ENCODE measurements at places on chromosomes 16 and 17. TPM values are rescaled to one million over a fixed set of nuclear protein-coding genes. Genes with fewer than 3 reads are reported as not detected.
A peak's percentile ranks its signal among the peaks of the same experiment; 100 is the strongest.

SMIM36 gene
- not detected for total RNA-seq

ABCA8 gene
- total RNA-seq, result 7.8 TPM

CACNG5 gene
- not detected for total RNA-seq

DNA sequence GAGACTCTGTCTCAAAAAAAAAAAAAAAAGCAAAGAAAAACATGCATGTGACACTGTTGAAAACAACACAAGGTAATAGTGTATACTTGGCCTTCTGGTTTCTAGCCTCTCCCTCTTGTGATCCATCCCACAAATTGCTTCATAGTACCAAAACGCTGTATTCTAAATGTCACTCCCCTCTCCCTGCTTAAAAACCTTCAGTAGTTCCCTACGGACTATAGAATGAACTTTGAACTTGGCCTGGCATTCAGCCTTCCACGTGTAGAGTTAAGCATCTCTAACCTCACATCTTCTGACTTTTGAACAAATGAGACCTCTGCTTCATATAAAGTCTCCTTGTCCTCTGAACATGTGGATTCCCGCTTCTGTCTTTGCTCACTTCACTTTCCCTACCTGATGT is 5.1 kb downstream of the ZNF821 start:
- no peaks in the 10 kb centered on the region for H3K36me3 ChIP-seq
- DNase-seq, result no peak
- H3K4me3 ChIP-seq, result no peak overlapping the region
- no peak overlapping the region for H3K27ac ChIP-seq
- no peaks in the 10 kb centered on the region for H3K27me3 ChIP-seq

GINS2 gene
- total RNA-seq, result 6.2 TPM

DNA sequence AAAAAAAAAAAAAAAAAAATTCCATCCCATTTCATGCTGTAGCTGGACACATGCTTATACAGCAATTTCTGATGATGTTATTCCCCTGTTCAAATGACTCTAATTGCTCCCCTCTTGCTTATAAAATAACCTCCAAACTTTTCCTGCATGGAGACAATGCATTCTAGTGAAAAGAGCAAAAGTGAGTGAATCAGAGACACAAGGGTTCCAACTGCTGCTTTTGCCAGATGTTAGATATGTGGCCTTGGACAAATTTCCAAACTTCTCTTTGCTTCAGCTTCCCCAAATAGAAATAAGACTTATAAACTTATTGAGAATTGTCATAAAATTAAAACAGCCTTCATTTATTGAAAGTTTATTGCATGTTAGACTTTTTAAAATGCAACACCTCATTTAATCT is 65.0 kb upstream of the AXIN2 start:
- H3K27me3 ChIP-seq, result no peaks in the 10 kb centered on the region
- no peak overlapping the region for H3K4me3 ChIP-seq
- peaks cover 6% of the 10 kb centered on the region for H3K4me1 ChIP-seq
- no peak for DNase-seq

SOST gene
- total RNA-seq, result not detected

DNA sequence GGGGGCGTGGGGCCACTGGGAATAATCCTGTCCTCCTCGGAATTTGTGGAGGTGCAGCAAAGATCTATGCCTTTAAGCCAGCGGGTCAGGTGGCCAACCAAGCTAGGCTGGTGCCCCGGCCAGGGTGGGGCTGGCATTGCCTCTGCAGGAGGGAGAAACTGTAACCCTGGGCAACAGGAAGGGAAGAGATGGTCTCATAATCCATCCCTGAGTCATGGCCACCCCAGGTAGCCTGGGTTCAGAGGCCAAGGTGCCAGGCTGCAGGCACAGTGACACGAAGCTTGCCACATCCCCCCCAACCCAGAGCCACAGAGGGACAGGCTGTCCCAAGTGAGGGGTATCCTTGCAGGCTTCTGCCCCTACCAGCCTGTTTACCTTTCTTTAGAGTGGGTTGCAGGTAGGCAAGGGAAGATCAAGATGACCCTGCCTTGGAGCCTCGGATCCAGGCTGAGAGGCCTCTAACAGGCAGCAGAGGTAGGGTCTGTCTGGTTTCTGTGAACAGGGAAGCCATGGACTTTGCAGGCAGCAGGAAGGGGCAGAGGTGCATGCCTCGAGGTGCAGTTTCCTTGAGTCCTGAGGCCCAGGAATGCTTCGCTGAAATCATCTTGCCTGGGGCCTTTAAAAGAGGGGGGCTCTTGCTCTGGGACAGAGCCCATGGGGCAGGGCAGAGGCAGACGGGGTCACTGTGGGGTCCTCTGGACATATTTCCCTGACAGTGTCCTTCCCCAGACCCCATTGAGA is 4.0 kb downstream of the LASP1 start:
- no peak overlapping the region for H3K27ac ChIP-seq
- H3K27me3 ChIP-seq, result no peaks in the 10 kb centered on the region
- H3K4me1 ChIP-seq, result peaks cover 15% of the 10 kb centered on the region
- H3K36me3 ChIP-seq, result no peaks in the 10 kb centered on the region
- no peak overlapping the region for H3K4me3 ChIP-seq

- H3K4me1 ChIP-seq, result no peaks in the 10 kb centered on the region
- no peaks in the 10 kb centered on the region for H3K36me3 ChIP-seq
- no peak overlapping the region for H3K27ac ChIP-seq
- H3K4me3 ChIP-seq, result no peak overlapping the region
These were observed 6.4 kb downstream of the KRT38 start for GRCh38 chr17:41434415-41434814.

- no peak overlapping the region for H3K4me3 ChIP-seq
- no peaks in the 10 kb centered on the region for H3K27me3 ChIP-seq
- H3K4me1 ChIP-seq, result no peaks in the 10 kb centered on the region
- no peak for DNase-seq
- H3K27ac ChIP-seq, result no peak overlapping the region
These were observed 53.4 kb downstream of the ARSG start for GRCh38 chr17:68344701-68345136.

DNA sequence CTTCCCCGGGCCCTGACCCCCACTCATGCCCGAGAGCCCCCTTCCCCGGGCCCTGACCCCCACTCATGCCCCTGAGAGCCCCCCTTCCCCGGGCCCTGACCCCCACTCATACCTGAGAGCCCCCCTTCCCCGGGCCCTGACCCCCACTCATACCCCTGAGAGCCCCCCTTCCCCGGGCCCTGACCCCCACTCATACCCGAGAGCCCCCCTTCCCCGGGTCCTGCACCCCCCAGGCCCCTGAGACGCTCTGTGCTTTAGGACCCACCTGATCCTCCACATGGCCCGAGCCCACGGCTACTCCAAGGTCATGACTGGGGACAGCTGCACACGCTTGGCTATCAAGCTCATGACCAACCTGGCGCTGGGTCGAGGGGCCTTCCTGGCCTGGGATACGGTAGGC is 6.8 kb downstream of the CTU2 start:
- peaks cover 6% of the 10 kb centered on the region for H3K36me3 ChIP-seq
- H3K27me3 ChIP-seq, result no peaks in the 10 kb centered on the region
- H3K4me1 ChIP-seq, result no peaks in the 10 kb centered on the region
- H3K27ac ChIP-seq, result no peak overlapping the region

PEX12 gene
- 11.6 TPM for total RNA-seq

- H3K27ac ChIP-seq, result no peak overlapping the region
- no peak for DNase-seq
- no peaks in the 10 kb centered on the region for H3K36me3 ChIP-seq
- H3K27me3 ChIP-seq, result no peaks in the 10 kb centered on the region
- H3K4me1 ChIP-seq, result no peaks in the 10 kb centered on the region
These were observed 1.5 kb downstream of the MYO15A start for GRCh38 chr17:18109935-18110485.

DNA sequence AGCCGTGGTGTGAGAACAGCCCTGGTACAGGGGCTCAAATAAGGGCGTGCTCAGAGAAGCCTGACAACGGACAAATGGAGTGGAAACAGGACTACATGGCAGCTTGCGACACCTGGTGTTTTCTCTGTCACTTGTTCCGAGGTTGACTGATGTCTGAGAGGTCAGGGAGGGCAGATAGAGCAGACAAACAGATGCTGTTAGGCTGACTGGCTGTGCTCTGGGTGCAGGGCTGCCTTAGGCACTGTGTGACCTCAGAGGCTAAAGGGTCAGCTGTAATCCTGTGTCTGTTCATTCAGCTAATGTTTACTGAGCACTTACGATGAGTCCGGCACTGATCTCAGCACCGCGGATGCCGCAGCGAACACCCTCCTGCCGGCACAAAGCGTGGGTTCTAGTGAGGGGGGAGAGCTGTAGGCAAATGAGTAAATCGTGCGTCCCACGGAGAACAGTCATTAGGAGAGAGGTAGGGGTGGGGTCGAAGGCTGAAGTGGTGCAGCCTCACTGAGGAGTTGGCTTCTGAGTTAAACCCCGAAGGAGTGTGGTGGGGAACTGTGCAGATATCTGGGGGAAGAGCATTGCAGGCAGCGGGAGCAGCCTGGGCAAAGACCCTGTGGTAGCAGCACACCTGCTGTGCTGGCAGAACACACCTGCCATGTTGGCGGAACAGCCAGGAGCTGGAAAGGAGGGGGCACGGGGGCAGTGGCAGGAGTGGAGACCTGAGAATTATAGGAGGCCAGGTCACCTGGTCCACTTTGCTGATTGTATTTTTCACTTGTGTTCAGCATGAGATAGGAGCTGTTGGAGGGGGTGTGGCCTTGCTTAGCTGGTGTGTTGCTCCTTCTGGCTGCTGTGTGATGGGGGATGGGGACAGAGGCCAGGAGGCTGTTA is 35.0 kb downstream of the GPT2 start:
- H3K36me3 ChIP-seq, result peaks cover 6% of the 10 kb centered on the region
- H3K27ac ChIP-seq, result peak overlapping the region; percentile 25
- no peak for DNase-seq
- no peak overlapping the region for H3K4me3 ChIP-seq
- H3K27me3 ChIP-seq, result no peaks in the 10 kb centered on the region

DNA sequence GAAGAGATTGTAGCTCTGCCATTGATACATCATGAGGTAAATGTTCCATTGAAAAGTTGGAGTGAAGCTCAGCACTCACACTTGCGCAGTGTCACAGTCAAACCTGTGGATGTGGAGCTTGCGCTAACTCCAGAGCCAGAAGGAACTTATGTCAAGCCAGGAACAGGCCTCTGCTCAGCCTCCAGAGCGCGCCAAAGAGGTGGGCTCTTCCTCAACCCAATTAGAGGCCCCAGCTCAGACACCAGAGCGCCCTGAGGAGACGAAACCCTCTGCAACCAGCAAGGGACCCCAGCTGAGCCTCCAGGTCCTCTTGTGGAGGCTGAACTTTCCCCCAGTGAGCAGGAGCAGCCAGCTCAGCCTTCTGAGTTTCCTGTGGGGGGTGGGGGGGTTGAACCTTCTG is 61.5 kb upstream of the FBXO47 start:
- no peak overlapping the region for H3K4me3 ChIP-seq
- no peaks in the 10 kb centered on the region for H3K36me3 ChIP-seq
- no peak for DNase-seq
- no peaks in the 10 kb centered on the region for H3K4me1 ChIP-seq
- no peak overlapping the region for H3K27ac ChIP-seq
- no peaks in the 10 kb centered on the region for H3K27me3 ChIP-seq

DNA sequence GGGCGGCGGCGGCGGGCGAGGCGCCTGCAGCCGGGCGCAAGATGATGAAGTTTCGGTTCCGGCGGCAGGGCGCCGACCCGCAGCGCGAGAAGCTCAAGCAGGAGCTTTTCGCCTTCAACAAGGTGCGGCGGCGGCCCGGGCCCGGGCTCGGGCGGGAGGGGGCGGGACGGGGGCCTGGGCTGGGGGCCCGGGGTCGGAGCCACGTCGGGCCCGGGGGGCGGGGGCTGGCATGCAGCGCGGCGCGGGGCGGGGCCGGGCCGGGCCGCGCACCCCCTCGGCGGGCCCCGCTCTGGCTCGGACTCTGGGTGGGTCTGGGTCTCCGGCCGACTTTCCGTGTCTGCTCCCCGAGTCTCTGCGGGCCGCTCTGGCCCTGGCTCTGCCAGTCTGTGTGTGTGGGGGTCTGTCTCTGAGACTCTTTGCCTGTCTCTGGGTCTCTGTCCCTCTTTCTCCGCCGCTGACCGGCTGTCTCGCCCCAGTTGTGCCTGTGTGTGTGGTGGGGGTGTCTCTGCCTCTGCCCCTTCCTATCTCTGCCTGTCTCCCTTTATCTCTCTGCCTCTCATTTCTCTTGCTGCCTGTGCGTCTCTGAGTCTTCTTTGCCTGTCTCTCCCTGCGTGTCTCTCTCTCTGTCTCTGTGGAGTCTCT is 328 bp downstream of the LLGL1 start:
- no peak overlapping the region for H3K27ac ChIP-seq
- DNase-seq, result no peak
- peak overlapping the region; percentile 53 for H3K4me3 ChIP-seq
- H3K36me3 ChIP-seq, result no peaks in the 10 kb centered on the region
- no peaks in the 10 kb centered on the region for H3K27me3 ChIP-seq
- no peaks in the 10 kb centered on the region for H3K4me1 ChIP-seq

GRCh38 chr17:32882029-32882428 is 5.1 kb upstream of the MYO1D start:
- no peaks in the 10 kb centered on the region for H3K36me3 ChIP-seq
- no peaks in the 10 kb centered on the region for H3K27me3 ChIP-seq
- no peak for DNase-seq
- H3K4me3 ChIP-seq, result no peak overlapping the region
- no peak overlapping the region for H3K27ac ChIP-seq

DNA sequence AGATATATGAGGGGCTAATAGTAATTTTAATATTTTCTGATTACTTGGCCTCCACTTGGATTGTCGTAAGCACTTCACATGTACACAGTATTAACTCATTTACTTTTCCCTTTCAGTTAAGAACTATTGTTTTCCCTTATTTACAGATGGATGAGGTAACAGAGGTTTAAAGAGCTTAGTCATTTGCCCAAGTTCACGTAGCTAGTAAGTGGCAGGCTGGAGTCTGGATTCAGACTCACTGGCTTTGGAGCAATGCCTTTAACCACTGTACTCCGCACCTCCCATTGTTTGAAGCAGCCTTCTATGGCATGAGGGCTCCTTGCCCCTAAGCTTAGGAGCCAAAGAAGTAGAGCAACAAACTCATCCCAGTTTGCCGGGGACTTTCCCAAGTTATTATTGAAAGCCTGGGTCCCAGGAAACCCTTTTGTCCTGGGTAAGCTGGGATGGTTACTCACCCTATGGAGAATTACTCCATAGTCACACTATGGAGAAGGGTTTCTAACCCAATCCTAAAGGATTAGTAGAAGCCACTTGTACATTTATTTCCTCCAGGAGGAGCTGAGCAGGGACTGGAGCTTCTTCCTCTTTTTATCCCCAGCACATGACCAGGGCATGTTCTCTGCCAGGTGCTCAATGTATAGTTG is 12.3 kb downstream of the FOXL1 start:
- no peak overlapping the region for H3K4me3 ChIP-seq
- H3K36me3 ChIP-seq, result no peaks in the 10 kb centered on the region
- peaks cover 11% of the 10 kb centered on the region for H3K27me3 ChIP-seq
- DNase-seq, result no peak
- H3K4me1 ChIP-seq, result no peaks in the 10 kb centered on the region

DNA sequence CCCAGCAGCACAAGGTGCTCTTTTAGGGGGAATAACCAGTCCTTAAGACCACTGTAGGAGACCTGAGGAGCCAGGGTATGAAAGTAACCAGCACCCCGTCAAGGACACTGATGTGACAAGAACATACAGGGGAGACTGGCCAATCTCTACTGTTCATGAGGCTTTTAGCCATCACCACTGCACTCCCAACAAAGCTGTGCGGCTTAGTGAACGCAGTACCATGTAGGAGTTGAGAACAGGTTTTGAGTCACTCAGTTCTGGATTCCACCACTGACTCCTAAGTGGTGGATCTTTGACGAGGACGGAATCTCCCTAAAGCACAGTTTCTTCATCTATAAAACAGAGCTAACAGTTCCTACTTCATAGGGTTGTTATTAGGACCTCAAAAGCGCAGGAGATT is 26.8 kb downstream of the COG4 start:
- no peaks in the 10 kb centered on the region for H3K27me3 ChIP-seq
- no peaks in the 10 kb centered on the region for H3K4me1 ChIP-seq
- no peak overlapping the region for H3K27ac ChIP-seq
- peaks cover 7% of the 10 kb centered on the region for H3K36me3 ChIP-seq

Measured in prostate gland (tissue), 2 donors.